A172 (cell line): ENCODE measurements at places on chromosomes 16 and 17.

DNA sequence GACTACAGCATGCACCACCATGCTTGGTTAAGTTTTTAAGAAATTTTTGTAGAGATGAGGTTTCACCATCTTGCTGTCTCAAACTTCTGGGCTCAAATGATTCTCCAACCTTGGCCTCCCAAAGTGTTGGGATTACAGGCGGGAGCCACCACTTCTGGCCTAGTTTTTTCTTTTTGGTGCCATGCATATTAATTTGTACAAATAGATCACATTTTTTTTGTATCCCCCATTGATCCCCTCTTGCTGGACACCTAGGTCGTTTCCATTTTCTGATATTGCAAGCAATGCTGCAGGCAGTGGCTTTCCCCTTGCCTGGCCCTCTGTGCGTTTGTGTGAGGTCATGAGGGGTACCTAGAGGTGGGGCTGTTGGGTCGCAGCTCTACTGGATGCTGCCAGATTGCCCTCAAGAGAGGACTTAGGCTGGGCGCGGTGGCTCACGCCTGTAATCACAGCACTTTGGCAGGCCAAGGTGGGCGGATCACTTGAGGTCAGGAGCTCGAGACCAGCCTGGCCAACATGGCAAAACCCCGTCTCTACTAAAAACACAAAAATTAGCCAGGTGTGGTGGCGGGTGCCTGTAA lies 23.8 kb downstream of the RAP1GAP2 start:
- no peak for DNase-seq

GRCh38 chr17:21075739-21076085 lies 32.9 kb upstream of the USP22 start:
- no peak for DNase-seq

- peak; percentile 43 for DNase-seq
These were observed 17.5 kb downstream of the ALOX15B start for GRCh38 chr17:8056232-8056975.

DNA sequence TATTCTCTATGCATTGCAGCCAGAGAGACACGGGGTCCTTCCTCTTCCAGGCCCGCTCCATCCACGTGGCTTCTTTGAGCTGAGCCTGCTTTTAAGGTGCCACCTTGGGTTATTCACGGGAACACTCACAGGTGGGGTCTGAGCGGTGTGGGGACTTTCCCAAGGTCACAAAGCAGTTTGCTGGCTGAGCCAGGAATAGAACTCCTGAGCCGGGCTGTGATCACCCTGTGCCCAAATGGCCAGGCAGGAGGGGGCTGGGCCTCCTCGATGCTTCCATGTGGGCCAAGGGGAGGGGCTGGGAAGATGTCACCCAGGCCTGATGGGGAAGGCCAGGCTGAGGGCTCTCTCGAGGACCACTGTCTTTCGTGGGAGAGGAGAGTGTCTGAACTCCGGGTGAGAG lies 13.0 kb upstream of the GSE1 start:
- no peak for DNase-seq

GRCh38 chr16:53781023-53781605 lies 77.2 kb downstream of the FTO start:
- DNase-seq: no peak

DNA sequence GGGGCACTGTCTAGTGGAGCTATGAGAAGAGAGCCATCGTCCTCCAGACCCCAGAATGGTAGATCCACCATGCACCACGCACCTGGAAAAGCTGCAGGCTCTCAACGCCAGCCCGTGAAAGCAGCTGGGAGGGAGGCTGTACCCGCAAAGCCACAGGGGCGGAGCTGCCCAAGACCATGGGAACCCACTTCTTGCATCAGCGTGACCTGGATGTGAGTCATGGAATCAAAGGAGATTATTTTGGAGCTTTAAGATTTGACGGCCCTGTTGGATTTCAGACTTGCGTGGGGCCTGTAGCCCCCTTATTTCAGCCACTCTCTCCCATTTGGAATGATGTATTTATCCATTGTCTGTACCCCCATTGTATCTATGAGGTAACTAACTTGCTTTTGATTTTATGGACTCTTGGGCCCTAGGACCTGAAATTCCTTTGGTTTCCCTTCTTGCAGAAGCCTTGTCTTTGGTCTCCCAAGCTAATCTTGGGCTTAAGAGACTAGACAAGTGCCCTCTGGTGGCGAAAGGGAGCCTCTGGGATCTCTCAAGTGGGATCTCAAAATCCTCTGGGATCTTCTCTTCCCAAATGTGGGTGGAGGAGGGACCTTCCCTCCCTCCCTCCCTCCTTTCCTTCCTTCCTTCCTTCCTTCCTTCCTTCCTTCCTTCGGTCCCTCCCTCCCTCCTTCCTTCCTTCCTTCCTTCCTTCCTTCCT lies 58.2 kb upstream of the HAPSTR1 start:
- peak; percentile 81 for DNase-seq

- DNase-seq: no peak
These were observed 106.2 kb downstream of the N4BP1 start for GRCh38 chr16:48503779-48504178.

- no peak for DNase-seq
These were observed 12.1 kb downstream of the CA5A start for GRCh38 chr16:87924041-87924810.

GRCh38 chr16:88351491-88352101 lies 31.2 kb upstream of the ZNF469 start:
- DNase-seq: no peak

GRCh38 chr16:50842589-50842988 lies 100.7 kb downstream of the CYLD start:
- DNase-seq: peak; percentile 11

DNA sequence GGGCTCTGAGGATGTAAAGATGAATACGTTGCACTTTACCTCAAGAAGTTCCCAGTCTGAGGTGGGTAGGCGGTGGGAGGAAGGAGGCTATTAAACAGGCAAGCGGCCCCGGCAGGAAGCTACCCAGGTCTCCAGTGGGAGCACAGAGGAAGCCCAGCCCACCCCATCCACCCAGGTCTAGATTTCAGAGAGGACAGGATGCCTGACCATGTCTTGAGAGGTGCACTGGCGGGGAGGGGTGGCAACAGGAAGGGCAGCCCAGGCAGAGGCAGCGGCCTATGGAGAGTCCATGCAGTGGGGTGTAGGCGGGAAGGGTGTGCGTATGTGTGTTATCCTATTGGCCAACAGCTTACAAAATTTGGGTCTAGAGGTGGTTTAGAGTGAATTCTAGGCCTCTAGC lies 13.9 kb downstream of the SARM1 start:
- no peak for DNase-seq

DNA sequence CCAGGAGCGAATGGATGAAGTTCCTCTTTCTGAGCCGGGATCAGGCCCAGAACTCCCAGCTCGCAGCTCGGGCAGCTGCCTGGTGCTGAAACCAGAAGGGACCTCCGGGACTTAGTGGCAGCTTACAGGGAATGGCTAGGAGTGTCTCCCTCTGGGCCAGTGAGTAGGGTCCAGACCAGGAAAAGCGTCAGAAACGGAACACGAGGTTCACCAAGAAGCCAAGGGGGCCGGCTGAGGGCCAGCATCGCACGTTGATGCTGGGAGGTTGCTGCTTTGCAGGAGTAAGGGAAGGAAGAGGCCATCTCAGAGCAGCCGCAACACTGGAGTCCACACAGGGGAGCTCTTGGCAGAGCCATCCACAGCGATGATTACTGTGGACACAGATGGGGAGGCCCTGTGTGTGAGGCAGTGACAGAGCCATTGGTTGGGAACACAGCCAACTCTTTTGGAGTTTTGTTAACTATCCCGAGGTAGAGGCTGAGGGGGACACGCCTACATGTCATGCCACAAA lies 74.0 kb upstream of the CREBBP start:
- no peak for DNase-seq

GRCh38 chr17:20022701-20023100 lies 13.5 kb downstream of the SPECC1 start:
- no peak for DNase-seq

GRCh38 chr17:79888811-79889634 lies 49.8 kb upstream of the CBX4 start:
- DNase-seq: no peak

GRCh38 chr16:88329726-88330700 lies 52.7 kb upstream of the ZNF469 start:
- no peak for DNase-seq

GRCh38 chr16:6541267-6541666 lies 791.4 kb upstream of the RBFOX1 start:
- DNase-seq: no peak

DNA sequence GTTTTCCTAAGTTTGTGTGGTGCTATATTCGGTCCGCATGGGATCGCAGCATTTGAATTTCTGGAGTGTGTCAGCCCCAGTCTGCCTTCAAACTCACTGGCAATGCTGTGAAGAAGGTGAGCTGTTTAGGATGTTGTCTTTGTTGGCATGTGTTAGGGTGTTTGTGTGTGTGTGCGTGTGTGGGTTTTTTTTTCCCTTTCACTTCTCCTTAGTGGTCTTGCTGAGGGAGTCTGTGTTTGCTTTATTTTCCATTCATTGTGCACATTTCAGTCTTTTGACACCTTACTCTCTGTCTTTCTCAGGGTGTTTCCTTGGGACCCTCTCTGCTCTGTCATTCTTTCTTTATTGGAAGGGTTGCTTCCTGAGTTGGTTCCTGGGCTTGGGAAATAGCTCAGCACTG lies 27.7 kb upstream of the RBFOX1 start:
- DNase-seq: no peak

DNA sequence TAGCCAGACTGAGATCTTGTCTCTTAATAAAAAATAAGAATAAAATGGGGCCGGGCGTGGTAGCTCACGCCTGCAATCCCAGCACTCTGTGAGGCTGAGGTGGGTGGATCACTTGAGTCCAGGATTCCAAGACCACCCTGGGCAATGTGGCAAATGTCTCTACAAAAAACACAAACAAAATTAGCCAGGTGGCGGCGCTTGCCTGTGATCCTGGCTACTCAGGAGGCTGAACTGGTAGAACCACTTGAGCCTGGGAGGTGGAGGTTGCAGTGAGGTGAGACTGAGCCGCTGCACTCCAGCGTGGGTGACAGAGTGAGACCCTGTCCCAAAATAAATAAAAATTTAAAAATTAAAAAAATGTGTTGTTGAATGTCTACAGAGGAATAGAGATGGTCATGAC lies 2.9 kb upstream of the DEF8 start:
- DNase-seq: no peak

GRCh38 chr16:23905027-23905426 lies 69.2 kb downstream of the PRKCB start:
- peak; percentile 52 for DNase-seq

DNA sequence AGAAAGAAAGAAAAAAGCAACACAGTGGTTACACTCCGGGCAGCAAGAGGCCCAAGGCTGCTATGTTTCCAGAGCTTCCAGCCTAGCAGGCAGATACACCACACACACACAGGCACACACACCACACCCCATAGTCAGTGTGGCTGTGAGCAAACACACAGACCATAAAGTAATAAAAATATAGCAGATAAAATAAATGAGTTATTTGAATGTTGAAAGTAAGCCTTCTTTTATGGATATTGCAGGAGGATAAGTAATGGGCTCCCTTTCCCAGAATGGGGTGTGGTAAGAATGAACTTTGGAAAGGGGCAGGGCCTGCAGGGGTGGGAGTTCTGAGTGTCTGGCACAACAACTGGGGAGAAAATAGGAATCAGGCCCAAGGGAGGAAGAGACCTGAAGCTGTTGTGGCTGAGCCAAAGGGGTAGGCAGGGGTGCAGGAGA lies 4.8 kb upstream of the CDK5RAP3 start:
- no peak for DNase-seq

DNA sequence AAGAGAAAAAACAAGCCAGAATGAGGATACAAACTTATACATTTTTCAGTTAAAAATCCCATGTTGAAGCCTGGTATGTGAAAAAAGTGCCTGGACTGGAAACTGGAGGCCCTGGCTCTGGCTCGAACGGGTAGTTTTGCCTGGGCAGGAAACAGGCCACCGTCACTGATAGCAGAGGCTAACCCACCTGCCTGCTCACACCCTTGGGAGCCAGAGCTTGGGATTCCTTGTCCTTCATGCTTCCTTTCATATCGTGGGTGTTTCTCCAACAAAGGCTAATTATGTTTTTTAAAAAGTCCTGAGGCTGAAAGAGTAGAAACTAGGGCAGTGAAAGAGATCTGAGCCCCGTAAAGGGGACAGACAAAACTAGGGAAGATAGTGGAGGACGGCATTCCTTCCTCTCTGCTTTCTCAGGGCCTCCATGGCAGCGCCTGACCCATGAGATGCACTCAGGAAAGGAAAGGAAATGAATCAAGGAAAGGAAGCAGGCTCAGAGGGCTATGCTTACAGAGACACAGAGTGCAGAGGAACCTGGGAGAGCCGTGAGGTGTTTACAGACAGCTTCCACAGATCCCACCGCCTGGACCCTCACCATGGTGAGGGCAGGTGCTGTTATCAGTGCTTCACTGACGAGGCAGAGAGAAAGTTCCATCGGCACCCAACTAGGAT lies 138.1 kb downstream of the PARN start:
- no peak for DNase-seq

- no peak for DNase-seq
These were observed 115.1 kb downstream of the HIC1 start for GRCh38 chr17:2170023-2170422.

DNA sequence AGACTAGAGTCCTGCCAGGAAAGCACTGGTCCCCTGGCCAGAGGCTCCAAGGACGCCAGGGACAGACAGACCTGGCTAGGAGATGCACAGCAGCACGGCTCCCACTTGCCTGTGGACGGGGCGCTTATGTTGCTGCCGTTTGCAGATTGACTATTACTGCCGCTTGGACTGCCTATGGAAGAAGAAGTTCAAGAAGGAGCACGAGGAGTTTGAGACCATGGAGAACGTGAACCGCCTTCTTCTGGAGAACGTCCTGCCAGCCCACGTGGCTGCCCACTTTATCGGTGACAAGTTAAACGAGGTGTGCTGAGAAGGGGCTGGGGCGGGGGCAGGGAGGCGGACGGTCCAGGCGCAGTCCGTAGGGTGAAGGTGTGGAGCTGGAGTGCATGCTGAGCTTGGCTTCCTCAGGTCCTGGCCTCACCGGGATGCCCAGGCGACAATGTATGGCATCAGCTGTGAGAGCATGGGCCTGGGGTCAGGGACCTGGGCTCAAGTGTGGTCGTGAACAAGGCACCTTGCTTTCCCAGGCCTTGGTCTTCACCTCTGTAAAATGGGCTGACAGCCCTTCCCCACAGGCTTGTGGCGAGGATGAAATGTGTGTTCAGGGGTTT lies 45.6 kb downstream of the ADCY7 start:
- DNase-seq: no peak

GRCh38 chr17:59914274-59914854 lies 21.4 kb downstream of the RPS6KB1 start:
- DNase-seq: peak; percentile 40

DNA sequence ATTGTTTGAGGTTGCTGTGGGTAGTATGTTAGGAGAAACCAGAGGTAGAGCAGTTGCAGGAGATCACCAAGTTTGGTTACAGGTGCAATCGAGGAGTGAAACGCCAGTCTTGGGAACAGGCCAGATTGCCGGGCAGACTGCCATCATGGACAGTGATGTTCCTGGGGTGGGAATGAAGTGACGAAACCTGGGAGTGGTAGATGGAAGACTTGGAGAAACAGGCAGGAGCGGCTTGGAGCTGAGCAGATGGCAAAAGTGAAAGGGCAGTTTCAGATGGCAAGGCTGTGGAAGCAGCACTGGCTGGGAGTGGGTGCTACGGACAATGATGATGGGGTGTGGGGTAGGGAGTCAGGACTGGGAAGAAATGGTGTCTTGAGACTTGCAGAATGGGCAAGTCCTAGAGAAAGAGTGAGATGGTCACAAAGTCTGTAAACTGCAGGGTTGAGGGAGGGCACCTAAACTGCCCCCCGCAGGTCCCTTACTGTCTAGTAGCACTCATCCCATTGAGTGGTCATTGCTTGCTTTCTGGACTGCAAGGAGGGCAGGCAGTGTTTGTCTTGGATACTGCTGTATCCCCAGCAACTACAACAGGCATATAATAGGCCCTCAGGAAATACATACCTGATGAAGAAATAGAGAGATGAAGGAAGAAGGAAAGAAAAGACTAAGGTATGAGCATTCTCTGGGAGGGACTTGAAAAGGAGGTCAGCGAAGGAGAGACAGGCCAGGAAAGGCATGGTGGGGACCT lies 29.5 kb upstream of the ULK2 start:
- peak; percentile 17 for DNase-seq
